ENCODE measurements at places on chromosomes 2 and 18. TPM values are rescaled to one million over a fixed set of nuclear protein-coding genes. Genes with fewer than 3 reads are reported as not detected.

Gene RPS27A
- total RNA-seq, result 1,246 TPM

Gene CTNNA2
- total RNA-seq, result not detected

Gene MERTK
- total RNA-seq, result 0.33 TPM

DNA sequence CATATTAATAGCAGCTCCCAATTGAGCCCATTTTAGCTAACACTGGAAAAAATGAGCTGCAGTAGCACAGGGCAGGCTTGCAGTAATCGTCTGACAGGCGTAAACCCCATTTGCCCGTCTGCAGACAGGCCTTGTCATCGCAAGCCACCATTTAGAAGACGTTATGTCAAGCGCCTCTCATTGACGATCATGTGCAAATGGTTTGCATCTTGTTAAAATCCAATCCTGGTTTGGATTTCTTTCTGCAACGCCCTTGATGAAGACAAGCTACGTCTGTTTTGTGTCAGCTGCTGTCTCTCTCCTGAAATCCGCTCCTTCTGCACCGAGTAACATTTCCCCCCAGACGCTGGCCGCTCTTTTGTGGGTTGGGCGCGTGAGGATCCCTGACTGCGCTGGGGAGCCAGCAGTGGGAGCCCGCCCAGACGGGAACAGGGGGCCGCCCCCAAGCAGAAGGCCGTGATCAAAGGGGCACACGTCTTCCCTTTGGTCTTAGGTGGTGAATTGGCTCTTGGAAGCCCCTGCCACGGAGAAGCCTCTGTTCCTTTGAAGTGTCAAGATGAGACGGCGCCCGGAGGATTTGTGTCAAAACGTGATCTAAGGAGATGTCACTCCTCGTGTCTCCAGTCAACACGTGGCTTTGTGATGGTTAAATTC lies 84.2 kb upstream of the GPC1 start:
- H3K27me3 ChIP-seq, result peaks cover 10% of the 10 kb centered on the region
- H3K27ac ChIP-seq, result no peak overlapping the region
- H3K4me1 ChIP-seq, result peaks cover 2% of the 10 kb centered on the region

GRCh38 chr2:210277133-210277532 lies 37.8 kb downstream of the MYL1 start:
- H3K27me3 ChIP-seq, result no peaks in the 10 kb centered on the region
- no peaks in the 10 kb centered on the region for H3K4me1 ChIP-seq
- H3K36me3 ChIP-seq, result no peaks in the 10 kb centered on the region
- DNase-seq, result no peak

Measured in activated naive CD8-positive, alpha-beta T cell treated with anti-CD3 and anti-CD28 coated beads for 36 hours (primary cell).